ENCODE measurements at places on chromosomes 6 and 20.

GRCh38 chr6:169216830-169217229, 36.8 kb downstream of the THBS2 start:
- no peak for DNase-seq

GRCh38 chr20:23438661-23439060, 824 bp upstream of the CSTL1 start:
- DNase-seq, result no peak

- no peak for DNase-seq
These were observed 411.1 kb upstream of the CDH4 start for GRCh38 chr20:60840971-60841370.

DNA sequence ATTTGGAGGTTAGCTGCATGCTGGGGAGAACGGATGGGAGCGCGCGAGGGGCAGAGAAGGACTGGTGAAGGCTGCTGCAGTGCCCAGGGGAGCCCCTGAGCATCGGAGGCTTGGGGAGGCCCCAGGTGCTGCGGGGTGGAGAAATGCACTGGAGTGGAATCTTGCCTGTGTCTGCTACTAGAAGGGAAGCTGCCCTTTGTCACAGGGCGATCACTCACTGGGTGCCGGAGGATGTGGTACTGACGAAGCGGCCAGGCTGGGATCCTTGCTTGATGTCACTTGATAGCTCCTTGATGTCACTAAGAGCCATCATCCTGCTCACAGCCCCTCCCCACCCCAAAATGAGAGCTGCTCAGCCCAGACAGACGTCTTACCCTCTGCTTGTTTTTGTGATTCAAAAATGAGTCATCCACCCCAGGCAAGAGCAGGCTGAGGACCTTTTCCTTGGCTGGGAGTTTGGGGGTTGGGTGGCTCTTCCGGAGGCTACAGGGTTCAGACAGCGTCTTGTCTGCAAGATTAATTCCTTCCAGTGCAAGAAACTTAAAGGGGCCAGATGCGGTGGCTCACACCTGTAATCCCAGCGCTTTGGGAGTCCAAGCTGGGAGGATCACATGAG, 62.6 kb upstream of the PMEPA1 start:
- peak; percentile 40 for DNase-seq

- peak; percentile 89 for DNase-seq
These were observed 211.9 kb downstream of the FOXC1 start for GRCh38 chr6:1821513-1822183.

DNA sequence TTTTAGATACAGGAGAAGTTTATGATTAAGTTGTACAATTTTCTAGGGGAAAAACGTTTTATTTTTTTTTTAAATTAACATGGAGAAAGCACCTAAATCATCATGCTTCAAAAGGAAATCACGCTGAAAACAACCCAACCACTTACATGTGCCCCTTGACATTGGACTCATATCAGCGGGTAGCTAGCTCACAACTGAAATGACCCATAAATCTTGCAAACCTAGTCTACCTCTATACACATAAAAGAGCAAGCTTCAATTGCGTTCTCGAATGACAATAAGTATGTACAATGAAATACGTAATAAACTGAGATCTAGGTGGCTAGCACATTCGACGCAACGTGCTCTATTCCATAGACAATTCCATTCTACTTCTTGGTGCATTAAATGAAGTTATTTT, 722.9 kb upstream of the AGPAT4 start:
- DNase-seq, result no peak

DNA sequence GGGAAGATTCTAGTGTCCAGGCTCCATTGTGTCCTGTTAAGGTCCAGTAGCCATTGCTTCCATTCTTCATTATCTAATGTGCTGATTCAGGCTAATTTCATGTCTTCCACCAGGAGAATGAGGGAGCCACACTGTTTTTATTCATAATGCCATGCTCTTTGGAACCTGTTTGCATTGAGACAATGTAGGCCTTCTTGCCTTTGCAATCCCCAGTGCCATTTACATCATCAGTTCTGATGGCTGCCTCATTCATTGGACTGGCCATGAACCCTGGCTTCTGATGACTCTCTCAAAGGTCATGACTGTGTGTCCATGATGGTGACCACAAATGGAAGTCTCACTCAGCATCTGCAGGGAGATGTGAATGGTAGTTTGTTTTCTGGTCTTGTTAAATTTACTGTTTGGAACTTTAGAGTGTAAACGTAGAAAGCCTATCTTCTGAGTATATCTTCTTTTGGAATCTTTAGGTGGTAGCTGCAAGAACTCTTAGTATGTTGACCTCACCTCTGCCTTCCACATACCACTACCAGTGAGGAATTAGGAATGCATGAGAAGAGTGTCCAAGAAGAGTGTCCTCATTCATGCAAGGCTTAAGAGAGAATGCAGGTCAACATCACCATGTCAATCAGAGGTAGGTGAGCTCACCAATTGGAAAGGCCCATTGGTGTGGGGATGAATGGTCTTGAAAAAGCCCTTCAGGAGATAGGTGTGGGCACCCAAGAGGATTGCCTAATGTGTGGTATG, 42.9 kb upstream of the ZFP64 start:
- DNase-seq, result no peak

GRCh38 chr6:106220485-106220884, 105.1 kb downstream of the ATG5 start:
- no peak for DNase-seq

GRCh38 chr20:4091490-4092479, 76.4 kb upstream of the RNF24 start:
- DNase-seq, result peak; percentile 56

GRCh38 chr6:107115695-107116327, 496 bp upstream of the BEND3 start:
- peak; percentile 93 for DNase-seq

DNA sequence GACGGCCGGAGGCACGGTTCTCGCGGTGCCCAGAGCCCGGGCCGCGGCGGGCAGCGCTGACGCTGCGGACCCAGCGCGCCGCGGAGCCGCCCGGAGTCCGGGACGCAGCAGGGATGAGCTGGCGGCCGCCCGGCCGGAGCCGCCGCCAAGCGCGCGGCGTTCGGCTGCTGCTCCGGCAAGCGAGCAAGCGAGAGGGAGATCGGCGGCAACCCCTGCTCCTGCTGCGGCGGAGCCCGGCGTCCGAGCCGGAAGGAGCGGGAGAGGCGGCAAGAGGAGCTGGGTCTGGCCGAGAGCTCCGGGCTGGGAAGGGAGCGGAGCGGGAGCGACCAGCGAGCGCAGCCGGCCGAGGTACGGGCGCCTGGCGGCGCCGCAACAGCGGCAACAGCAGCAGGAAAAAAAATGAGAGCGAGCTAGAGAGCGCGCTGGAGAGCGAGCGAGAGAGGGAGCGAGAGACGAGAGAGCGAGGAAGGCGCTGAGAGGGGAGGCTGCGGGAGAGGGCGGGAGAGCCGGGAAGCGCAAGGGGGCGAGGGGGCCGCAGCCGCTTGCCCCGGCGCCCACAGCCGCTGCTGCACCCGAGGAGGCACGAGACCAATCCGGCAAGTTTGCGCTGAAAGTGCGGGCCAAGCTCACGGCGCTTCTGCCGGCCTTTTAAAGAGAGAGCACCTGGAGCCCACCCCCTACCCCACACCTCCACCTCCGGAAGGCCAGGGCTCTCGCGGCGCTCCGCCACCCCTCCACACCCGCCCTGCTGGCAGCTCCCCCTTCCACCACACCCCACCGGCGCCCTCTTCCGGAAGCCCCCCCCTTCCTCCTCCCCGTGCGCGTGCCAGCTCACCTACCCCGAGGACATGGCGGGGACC, 496 bp downstream of the GRM4 start:
- DNase-seq, result peak; percentile 89

- DNase-seq, result no peak
These were observed 102.2 kb downstream of the UNC5CL start for GRCh38 chr6:40936818-40937251.

DNA sequence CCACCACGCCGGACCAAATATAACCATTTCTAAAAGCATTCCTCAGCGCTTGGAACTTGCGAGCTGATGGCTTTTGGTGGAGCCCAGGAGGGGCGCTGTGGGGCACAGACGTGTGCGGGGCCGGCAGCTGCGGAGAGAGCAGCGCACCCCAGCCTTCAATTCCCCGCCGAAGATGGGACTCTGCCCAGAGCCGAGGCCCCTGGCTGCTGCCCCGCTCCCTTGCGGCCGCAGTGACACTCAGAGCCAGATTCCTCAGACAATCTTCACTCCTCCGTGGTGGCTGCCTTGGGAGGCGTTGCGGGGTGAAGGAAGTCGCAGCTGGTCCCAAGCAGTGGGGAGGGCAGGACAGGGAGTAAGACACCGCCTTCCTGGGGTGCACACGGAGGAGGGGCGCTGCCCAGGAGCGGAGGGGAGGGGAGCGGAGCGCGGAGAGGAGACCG, 87.7 kb downstream of the TMEM242 start:
- DNase-seq, result no peak

DNA sequence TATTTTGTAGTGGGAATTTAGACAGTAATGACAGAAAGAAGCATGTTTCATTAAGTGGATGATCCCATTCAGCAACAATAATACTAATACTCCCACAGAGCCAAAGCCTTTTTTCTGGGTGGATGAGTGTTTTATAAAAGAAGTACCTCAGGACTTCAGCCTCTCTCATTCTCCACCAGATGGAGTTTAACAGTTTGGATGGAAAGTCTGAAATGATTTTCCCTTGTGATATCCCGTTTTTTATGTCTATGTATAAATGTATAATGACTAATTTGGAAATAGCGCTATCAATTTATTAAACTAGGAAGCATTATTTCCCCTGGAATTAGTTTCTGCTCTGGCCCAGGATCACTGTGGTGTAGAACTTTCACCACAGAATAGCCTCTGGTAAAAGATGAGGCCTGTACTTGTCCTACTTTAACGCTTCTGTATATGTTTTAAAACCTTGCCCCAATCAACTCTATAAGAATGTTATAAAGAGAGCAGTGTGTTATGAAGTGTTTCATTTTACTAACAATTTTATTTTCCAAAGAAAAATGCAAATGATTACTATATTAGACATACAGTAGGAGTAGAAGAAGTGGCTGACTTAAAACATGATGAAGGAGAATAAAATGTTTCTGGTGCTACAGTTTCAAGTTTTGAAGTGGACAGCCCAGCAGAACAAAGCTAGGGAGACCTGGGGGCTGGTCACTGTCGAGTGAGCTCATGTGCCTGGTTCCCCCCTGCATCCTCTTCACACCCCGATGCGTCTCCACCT, 135.6 kb downstream of the HIVEP1 start:
- DNase-seq, result no peak

- no peak for DNase-seq
These were observed 38.0 kb downstream of the CST8 start for GRCh38 chr20:23528867-23529431.

GRCh38 chr20:63074631-63075030, 67.9 kb upstream of the BHLHE23 start:
- DNase-seq, result no peak

DNA sequence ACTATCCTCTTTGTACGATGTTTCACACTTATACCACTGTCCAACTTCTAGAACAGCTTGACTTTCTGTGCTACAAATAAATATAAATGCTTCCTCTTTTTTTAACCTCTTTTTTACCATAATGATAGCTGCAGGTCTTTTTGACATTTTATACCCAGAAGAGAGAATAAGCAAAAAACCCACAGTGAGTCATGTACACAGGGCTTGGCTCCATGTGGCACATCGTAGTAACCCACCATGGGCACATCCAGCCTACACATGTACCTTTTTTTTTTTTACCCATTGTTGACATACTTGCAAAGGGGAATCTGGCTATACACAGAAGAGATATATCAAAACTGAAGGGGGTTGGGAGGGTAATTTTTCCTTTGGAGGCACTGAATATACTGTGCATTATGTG, 59.5 kb upstream of the RSPO3 start:
- no peak for DNase-seq

GRCh38 chr20:11906626-11907480, 10.8 kb upstream of the BTBD3 start:
- DNase-seq, result peak; percentile 79

DNA sequence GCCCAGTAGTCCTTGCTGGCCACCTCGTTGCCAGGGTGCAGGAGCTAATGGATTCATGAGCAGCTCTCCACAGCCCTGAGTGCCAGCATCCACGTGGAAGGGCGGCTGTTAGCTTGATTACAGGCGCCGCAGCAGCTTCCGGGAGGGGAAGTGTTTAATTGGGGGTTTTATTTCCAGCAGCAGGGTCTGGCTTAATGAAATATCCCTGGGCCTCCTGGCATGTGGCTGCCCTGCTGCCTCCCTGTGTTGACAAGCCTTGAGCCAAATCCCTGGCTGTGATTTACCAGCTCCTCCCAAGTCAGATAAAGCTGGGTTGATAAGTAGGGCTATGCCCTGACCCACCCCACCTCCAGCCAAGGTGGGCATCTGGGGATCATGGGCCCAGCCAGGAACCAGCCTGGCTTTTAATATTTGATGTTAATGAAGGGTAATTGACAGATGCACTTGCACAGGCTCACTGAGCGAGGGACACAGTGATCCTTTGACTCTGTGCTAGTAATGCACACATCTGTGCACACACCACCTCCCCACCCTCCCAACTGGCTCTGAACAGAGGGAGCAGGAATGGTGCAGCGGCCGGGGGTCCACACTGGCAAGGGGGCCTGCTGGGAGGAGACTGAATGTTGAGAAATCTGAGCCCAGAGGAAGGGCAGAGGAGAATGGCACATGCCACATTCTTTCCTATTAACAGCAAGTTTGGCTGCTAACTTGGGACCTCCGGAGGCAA, 13.6 kb downstream of the GLP1R start:
- peak; percentile 73 for DNase-seq

GRCh38 chr6:166465671-166466087, 82.9 kb upstream of the MPC1 start:
- DNase-seq, result peak; percentile 5

- peak; percentile 39 for DNase-seq
These were observed 59.5 kb downstream of the CBFA2T2 start for GRCh38 chr20:33549229-33549999.

- no peak for DNase-seq
These were observed 16.2 kb downstream of the C6orf15 start for GRCh38 chr6:31096215-31096614.

DNA sequence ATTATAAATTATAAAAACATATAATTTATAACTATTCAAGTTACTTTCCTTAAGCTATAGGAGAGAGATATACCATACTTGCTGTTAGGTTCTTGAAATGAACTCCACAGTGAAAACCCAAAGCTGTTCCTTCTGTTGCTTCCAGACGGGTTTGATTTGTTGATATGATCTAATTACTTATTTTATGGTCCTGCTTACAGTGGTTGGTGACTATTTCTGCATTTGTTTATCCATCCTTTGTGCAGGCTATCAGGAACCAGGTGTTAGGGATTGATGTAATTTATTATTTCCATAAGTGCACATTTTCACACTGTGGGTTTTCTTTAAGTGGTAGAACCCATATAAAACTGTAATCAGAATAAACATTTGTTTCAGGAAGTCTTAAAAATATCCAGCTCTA, 167.1 kb downstream of the KIF6 start:
- no peak for DNase-seq

- DNase-seq, result no peak
These were observed 8.5 kb upstream of the GSTA5 start for GRCh38 chr6:52849137-52849536.

All from NCI-H69 (cell line).